ENCODE measurements at places on chromosomes 6 and 20.

- peak; percentile 63 for DNase-seq
Observed at GRCh38 chr20:48831718-48832404, 4.1 kb upstream of the PREX1 start.

DNA sequence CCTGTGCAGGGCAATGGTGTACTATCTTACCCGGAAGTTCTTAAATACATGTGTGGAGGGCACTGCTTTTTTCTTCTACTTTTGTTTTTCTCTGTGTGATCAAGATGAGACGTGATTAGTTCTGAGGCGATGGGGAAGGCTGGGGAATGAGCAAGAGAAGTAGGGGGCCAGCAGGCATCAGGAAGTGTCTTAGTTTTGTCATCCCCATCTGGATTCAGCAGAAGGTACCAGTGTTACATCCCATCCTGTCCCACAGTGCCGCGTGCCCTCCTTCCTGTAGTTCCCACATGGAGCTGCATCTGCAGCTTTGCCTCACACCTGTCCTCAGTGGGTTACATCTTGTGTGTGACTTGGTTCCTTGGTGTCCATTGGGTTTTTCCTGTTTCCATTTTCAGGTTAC lies 86.9 kb downstream of the FNDC1 start:
- DNase-seq = no peak

GRCh38 chr6:47479140-47479508 lies 1.5 kb downstream of the CD2AP start:
- peak; percentile 44 for DNase-seq

DNA sequence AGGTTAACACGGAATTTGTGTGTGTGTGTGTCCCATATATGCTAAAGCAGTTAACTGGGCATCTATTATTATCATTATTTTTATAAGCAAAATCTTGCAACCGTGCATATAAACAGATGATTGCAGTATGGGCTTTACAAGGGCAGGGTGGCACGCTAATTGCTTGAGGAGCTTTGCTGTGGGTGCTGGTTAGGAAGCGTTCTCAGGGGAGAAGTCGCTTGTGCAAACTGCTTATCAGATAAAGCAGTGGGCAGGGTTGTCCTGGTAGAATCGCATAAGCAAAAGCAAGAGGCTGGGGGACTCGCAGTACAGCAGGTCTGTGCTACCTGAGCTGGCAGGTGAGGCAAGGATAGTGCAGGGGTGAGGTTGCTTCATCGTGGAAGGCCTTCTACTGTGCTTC lies 9.7 kb upstream of the CCN6 start:
- DNase-seq = no peak

GRCh38 chr6:16756660-16757255 lies 4.5 kb downstream of the ATXN1 start:
- DNase-seq = peak; percentile 85

DNA sequence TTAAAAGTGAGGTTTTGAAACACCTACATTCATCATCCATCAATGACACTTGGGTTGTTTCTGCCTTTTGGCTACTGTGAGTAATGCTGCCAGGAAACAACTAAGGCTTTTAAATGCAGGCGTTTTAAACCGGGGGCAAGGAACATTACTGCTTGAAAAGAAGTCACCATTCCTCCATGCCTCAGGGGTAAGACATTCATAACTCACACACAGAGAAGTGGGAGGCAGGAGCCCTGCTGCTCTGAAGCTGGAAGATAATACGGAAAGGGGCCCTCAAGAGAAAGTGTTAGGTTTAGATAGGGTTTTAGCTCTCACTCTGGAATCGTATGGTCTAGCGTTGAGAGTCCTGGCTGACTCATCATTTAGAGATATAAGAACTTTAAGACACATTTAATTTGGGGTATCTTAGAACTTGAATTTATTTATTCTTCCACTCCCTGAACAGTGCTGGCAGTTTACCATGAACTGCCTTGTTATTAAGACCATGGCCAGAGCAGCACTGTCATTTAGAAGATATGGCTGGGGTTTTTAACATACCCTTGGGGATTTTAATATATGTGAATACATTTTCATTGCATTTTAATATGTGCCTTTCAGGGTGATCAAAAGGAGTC lies 1.8 kb downstream of the TUBB1 start:
- peak; percentile 34 for DNase-seq
